ENCODE measurements at places on chromosomes 5 and 9.

DNA sequence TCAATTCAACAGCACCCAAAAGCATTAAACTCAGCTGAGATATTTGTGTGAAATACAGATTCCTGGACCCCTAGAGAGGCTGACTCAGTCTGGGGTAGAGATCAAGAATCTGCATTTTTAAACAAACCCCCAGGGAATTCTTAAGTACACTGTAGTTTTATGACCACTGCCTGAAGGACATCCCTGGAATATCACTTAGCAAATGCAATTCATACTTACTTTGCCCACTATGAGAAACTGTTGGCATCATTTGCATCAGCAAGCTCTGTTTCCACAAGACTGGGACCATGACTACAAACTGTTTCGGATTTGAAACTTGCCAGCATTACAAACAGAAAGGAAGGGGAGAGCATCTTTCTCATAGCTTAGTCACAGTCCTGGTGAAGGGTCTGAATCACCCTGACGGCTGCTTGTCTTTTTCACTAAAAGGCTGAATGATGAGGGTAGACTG is 63.7 kb downstream of the MLLT3 start:
- no peak for DNase-seq

DNA sequence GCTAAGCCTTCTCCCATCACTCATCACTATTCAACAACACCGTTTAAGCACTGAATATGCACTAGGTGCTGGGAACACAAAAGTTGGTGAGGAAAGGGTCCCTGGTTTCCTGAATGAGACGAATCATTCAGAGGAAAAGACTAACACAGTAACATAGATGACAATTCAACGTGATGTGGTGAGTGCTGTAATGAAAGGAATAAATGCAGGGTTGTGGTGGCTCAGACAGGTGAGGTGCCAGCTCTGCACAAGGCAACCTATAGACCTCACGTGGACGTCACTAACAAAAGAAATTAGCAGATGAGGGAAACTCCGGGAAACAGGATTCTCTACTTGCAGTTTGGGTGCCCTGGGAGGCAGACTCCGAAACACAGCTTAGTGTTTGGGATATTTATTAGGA is 40.0 kb upstream of the ERBIN start:
- DNase-seq, result no peak

DNA sequence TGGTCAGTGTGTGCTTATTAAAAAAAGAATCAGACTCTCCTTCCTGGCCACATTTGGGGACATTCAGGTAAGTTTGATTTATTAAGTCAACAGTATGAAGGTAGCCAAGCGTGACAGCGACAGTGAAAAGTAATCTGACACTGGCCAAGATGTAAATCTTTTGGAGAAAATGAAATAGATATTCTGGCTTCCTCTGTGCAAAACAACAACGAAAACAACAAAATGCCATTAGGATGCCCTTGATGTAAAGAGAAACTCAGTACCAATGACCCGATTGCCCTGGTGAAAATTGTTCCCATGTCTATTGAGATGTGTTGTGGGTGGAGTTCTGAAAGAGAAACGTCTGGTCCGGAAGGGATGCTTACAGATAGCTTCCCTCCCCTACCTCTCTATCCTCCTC is 267.8 kb downstream of the MAT2B start:
- no peak for DNase-seq

DNA sequence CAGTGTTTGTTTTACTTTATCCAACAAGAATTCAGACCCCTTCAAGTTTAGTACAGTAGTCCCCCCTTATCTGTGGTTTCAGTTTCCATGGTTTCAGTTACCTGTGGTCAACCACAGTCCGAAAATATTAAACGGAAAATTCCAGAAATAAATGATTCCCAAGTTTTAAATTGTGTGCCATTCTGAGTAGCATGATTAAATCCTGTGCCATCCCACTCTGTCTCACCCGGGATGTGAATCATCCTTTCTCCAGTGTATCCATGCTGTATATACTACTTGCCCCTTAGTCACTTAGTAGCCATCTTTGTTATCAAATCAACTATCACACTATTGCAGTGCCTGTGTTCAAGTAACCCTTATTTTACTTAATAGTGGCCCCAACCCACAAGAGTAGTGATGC is 153.8 kb upstream of the RASA1 start:
- no peak for DNase-seq

DNA sequence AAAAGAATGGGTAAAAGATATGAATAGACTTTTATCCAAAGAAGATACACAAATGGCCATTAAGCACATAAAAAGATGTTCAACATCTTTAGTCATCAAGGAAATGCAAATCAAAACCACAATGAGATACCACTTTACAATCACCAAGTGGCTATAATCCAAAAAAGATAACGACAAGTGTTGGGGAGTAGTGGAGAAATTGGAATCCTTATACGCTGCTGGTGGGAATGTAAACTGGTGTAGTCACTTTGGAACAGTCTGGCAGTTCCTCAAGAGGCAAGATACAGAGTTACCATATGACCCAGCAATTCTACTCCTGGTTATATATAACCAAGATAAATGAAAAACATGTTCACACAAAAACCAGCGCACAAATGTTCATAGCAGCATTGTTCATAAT is 234.9 kb downstream of the SPATA31D1 start:
- DNase-seq, result no peak

DNA sequence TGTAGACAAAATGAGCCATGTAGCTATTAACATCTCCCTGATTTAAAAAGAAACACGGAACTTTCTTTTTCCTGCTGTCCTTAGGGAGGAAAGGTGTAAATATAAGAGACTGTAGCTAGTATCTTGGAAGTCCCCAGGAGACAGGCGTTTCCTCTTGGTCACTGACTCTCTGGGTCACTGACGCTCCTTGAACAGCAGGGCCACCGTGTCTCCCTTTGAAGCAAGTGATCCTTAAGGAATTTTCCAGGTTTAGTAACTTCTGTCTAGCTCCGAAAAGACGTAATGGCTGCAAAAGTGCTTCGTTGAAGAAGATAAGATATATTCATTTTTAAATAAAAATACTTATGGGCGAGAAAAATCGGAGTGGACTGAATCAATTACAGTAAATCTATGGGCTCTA is 745 bp upstream of the CLTA start:
- DNase-seq, result no peak

DNA sequence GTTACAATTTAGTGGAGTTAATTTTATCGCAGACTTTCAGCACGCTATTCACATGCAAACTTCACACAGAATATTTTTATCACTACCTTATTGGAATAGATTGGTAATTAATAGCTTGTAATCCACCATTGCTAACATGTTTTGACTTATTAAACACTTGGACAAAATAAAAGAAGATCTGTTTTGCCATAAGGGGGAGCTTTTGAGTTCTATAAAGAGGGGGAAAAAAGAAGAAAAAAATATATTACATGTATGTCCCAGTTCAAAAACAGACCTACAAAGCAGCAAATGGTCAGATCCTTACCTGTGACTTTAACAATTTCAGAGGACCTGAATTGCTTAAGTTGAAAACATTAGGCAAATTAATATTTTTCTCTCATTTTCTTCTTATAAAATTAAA is 1.2 kb upstream of the PAPPA start:
- DNase-seq, result no peak

GRCh38 chr9:109961626-109962025 is 181.6 kb downstream of the PALM2AKAP2 start:
- DNase-seq, result no peak

DNA sequence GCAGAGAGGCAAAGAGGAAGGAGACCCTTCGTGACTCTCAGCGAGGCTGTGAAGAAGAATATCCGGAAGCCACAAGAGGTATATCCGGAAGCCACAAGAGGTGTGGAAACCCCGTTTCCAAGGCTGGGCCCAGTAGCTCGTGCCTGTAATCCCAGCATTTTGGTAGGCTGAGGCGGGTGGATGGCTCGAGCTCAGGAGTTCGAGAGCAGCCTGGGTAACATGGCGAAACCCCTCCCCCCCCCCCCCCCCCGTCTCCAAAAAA is 612 bp upstream of the BBLN start:
- DNase-seq, result no peak

GRCh38 chr5:112787261-112787660 is 49.6 kb downstream of the APC start:
- no peak for DNase-seq

GRCh38 chr9:99637641-99638040 is 184.0 kb upstream of the NR4A3 start:
- no peak for DNase-seq

GRCh38 chr9:90032296-90033027 is 427.6 kb downstream of the GADD45G start:
- no peak for DNase-seq

- DNase-seq, result no peak
Observed at GRCh38 chr5:5767286-5767928, 344.9 kb downstream of the ICE1 start.

DNA sequence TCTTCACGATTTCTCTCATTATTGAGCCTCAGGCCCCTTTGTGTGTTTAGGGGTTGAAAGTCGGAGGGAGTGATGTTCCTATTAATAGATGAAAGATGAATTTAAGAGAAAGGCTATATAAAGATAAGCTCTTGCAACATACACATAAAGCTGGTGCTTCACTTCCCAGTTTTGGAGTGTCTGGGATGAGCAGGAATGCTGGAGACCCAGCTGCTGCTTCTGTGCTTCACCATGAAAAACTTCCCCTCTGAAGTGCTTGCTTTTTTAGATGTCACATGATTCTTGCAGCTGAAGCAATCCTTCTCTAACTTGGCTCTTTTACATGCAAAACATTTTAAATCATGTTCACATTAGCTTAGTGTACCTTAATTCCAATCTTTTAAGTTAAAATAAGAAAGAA is 19.7 kb upstream of the SNCAIP start:
- no peak for DNase-seq

- no peak for DNase-seq
Observed at GRCh38 chr5:142780871-142781270, 10.7 kb downstream of the ARHGAP26 start.

GRCh38 chr5:39919876-39920275 is 495.1 kb upstream of the DAB2 start:
- no peak for DNase-seq

- peak; percentile 53 for DNase-seq
Observed at GRCh38 chr9:96619491-96620180, at the start of gene CDC14B. CDC14B (minus strand) TSS chr9:96619843; CDS start chr9:96619378, 465 bp downstream.

- no peak for DNase-seq
Observed at GRCh38 chr9:113868501-113868900, 7.6 kb upstream of the ZNF618 start.

- DNase-seq, result no peak
Observed at GRCh38 chr9:109652971-109653370, 127.0 kb upstream of the PALM2AKAP2 start.

DNA sequence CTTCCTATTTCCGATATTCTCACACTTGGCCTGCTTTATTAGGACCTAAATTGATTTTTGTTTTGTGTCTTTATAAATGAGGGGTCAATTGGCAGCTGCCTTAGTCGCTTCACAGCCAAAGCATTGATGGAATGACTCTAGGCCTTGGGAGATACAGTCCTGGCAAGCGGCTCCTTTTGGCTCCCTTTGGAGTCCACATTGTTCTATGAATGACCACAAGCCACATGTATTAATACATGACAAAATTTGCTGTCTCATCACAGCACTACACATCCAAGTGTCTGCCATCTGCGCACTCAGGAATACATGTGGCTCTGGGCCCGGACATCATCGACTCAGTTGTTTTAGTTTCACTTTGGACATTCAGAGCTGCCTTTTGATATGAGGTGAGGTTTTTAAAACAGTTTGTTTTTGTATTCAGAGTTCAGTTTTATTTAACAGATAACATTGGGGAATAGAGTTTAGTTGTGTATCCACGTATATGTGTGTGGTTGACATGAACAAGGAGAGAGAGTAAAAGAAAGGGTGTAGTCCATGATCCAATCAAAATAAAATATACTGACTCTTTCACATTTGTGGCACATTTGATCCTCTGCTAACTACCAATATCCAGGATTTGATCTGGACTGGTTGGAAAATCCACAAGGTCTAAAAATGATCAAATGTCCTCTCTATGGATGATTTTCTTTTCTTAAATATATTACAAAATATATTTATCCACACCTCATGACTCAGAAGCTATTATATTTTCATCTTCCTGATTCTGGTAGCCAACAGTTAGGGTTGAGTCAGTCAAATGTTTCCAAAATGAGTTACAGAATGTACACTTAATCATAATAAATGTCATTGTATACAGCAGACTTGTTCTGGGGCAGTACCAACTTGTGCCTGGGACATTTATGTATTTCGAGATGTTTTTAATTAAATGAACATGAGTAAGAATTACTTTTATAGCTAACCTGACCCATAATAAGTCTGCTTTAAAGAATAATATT is 114.0 kb upstream of the MTAP start:
- no peak for DNase-seq

DNA sequence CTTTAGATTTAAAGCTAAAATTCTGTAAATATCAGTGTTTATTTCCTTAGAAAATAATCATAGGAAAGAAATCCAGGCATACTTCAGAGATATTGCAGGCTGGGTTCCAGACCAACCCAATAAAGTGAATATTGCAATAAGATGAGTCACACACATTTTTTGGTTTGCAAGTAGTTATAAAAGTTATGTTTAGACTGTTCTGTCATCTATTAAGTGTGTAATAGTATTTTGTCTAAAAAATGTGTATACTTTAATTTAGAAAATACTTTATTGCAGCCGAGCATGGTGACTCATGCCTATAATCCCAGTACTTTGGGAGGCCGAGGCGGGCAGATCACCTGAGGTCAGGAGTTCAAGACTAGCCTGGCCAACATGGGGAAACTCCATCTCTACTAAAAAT is 6.9 kb upstream of the RIC1 start:
- no peak for DNase-seq

DNA sequence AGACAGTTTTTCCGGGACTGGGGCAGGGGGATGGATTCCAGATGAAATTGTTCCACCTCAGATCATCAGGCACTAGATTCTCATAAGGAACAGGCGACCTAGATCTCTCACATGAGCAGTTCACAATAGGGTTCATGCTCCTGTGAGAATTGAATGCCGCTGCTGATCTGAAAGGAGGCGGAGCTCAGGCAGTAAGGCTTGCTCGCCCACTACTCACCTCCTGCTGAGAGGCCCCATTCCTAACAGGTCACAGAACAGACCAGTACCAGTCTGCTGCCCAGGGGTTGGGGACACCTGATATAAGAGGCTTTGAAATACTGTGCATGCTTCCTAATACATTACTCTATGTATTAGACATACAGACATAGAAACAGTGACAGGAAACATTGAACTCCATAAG is 41.1 kb downstream of the PTPRD start:
- no peak for DNase-seq

GRCh38 chr9:459491-460444 is 245.1 kb downstream of the DOCK8 start:
- DNase-seq, result no peak

GRCh38 chr5:4189317-4189716 is 593.7 kb downstream of the IRX1 start:
- DNase-seq, result no peak

DNA sequence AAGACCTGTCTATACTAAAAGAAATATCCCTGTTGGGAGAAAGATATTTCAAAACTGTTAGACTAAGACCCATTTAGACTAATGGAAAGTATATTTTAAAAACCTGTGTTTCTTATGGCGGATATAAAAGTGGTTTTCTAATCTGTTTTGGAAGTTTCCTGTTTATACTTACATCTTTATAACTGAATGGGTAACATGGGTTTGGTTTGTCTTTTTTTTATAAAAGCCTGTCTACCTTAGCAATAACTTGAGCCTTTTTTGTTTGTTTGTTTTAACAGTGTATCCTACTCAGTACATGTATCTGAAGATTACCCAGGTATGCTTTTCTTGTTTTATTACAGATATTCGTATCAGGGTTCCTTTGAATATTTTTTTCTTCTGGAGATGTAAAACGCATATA is 83.4 kb downstream of the PARP8 start:
- no peak for DNase-seq
